NCI-H187 (cell line): ENCODE measurements at places on chromosomes 2 and 18.

- no peak for DNase-seq
Observed at GRCh38 chr2:199696048-199696447, 154.9 kb downstream of the FTCDNL1 start.

DNA sequence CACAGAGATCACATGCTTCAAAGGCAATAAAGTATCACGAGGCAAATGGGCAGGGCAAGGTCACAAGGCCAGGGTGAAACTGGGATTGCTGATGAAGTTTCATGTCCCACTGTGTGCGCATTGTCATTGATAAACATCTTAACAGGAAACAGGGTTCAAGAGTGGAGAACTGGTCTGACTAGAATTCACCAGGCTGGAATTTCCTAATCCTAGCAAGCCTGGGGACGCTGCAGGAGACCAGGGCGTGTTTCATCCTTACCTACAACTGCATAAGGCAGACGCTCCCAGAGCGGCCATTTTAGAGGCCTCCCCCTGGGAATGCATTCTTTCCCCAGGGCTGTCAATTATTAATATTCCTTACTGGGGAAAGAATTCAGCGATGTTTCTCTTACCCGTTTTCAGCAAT lies 33.2 kb downstream of the PTPN4 start:
- no peak for DNase-seq

GRCh38 chr2:143629340-143629739 lies 500.1 kb downstream of the ARHGAP15 start:
- no peak for DNase-seq

DNA sequence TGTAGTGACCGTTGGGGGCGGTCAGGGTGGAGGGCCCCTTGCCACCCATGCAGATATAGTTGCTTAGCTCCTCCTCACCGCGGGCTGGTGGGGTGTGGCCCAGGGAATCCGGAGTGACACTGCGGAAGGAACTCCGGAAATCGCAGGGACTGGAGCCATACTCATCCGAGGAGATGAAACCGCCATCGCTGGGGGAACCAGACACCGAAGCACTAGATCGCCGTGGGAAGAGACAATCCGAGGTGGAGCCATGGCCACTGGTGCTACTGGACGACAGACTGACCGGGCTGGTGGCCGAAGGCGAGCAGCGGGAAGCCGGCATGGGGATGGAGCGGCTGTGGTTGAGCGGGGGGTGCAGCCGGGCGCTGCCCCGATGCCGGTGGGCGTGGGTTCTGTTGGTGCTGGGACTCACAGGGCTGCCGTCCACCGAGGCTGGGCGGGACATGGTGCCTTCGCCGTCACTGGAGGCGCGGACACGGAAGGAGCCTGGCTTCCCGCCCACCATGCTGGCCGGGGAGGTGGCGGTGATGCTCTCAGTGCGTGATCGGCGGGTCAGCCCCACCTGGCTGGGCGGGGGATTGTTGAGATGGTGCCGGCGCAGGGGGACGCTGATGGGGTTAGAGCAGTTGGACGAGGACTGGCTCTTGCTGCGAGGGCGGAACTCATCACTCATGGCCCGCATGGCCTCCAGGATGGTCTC lies 2.2 kb downstream of the IRS1 start:
- DNase-seq: no peak

- no peak for DNase-seq
Observed at GRCh38 chr18:46273861-46274260, 169.7 kb downstream of the HAUS1 start.

DNA sequence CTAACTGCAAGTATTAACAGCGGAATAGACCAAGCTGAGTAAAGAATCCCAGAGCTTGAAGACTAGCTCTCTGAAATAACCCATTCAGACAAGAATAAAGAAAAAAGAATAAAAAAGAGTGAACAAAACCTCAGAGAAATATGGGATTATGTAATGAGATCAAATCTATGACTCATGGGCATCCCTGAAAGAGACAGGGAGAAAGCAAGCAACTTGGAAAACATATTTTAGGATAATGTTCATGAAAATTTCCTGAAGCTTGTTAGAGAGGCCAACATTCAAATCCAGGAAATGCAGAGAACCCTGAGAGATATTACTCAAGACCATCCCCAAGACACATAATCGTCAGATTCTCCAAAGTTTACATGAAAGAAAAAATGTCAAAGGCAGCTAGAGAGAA lies 17.3 kb downstream of the PFN4 start:
- DNase-seq: no peak

GRCh38 chr2:63544017-63544627 lies 44.2 kb downstream of the WDPCP start:
- DNase-seq: no peak

- no peak for DNase-seq
Observed at GRCh38 chr2:15142069-15142689, 419.0 kb downstream of the NBAS start.

DNA sequence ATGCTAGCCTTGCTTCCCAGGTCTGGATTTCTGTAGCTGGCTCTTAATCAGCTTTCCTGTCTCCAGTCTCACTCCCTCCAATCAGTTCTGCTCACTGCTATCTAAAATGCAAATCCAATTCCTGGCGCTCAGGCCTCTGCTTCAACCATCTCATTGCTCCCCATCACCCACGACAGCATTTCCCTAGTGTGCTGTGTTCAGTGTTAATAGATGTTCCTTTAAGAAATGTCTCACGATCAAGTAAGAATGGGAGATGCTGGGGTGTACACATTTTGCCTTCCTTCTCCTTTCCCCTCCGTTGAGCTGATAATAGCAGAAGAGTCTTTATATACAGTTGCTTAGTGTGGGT lies 1.6 kb upstream of the PUM2 start:
- no peak for DNase-seq

DNA sequence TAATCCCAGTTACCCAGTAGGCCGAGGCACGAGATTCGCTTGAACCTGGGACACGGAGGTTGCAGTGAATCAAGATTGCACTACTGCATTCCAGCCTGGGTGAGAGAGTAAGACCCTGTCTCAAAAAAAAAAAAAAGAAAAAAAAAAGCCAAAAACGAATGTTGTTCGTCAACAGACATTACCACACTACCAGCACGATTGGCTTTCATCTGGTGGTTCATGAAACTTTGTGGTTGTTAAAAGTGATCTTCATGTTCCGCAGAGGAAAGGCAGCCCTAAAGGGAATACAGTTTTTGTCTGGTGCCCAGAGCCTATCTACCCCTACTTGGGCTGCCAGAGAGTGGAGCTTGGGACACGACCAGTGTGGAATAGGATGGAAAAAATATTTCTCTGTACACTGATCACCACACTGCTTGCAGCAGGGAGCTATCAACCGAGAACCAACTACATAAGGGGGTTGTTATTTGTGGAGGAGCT lies 13.6 kb upstream of the CXCR4 start:
- DNase-seq: no peak

GRCh38 chr2:20617892-20618467 lies 32.9 kb downstream of the HS1BP3 start:
- DNase-seq: no peak

- DNase-seq: peak; percentile 50
Observed at GRCh38 chr2:130807659-130808385, 28.9 kb upstream of the ARHGEF4 start.

GRCh38 chr2:79235135-79235534 lies 75.6 kb upstream of the REG3A start:
- no peak for DNase-seq

DNA sequence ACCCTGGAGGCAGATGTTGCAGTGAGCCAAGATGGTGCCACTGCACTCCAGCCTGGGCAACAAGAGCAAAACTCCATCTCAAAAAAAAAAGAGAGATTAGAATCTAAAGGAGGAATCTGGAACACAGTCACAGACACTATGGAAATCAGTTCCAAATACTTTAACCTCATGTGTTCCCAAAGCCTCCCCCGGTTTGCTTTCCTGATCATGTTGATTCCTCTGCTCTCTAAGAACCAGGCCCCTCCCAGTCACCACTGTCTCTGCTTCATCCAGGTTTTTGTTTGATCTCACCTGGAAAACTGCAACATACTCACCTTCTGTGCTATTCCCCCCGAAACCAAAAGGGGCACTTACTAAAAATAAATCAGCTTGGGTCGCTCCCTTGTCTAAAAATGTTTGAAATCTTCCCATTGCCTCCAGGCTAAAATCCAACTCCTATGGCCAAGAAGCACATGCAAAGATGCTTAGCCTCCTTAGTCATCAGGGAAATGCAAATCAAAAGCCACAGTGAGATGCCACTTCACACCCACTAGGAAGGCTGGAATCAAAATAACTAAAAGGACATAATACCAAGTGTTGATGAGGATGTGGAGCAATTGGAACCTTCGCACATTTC lies 6.2 kb upstream of the NEU2 start:
- no peak for DNase-seq

DNA sequence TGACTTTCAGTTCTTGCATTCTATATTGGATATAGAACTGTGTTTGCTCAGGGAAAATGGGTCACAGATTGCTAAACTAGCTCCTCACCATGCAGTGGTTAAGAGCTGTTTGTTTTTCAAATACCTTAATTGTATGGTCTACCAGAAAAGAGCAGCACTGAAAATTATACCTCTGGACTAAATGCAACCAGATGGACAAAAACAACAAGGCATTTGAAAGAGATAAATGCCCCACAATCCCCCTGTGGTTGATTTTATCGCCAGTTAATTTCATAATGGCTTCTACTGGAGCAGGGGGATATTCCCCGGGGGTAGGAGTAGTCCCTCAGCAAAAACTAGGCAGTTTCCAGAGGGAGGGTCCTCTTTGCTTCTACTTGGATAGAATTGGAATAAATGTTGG lies 267.9 kb upstream of the TNP1 start:
- no peak for DNase-seq

DNA sequence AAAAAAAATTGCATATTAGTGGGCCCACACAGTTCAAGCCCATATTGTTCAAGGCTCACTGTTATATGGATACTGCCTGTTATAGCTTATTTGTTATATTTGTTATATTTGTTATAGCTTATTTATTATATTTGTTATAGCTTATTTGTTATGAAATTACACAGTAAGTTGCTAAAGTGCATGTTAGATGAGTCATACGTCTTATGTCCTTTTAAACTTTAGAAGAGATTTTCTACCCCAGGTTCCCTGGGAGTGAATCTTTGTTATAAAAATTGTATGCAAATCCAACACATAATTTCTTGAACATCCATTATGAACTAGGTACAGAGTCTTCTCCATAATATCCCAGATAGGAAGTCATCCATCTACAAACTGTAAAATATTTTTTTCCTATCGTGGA lies 22.1 kb downstream of the HTR2B start:
- DNase-seq: no peak

- no peak for DNase-seq
Observed at GRCh38 chr2:34570266-34570872, 971.3 kb upstream of the FAM98A start.

DNA sequence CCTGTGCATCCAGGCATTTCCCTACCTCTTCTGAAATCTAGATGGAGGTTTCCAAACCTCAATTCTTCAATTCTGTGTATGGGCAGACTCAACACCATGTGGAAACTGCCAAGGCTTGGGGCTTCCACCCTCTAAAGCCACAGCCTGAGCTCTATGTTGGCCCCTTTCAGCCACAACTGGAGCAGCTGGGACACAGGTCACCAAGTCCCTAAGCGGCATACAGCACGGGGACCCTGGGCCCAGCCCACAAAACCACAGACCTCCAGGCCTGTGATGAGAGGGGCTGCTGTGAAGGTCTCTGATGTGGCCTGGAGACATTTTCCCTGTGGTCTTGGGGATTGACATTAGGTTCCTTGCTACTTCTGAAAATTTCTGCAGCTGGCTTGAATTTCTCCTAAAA lies 255.4 kb downstream of the TDRD15 start:
- no peak for DNase-seq

DNA sequence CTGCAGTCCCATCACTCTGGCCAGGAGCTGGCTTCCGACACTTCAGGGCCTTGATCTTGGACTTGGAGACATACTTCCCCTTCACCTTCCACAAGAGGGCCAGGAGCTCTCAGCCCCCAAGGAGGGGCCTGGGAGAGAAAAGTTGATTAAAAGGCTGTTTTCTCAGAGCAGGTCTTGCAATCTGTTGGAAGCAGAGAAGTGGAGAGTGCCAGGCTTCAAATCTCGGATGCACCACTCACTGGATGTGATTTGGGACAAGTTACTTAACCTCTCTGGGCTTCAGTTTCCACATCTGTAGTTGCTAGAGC lies 255.3 kb downstream of the CYP26B1 start:
- no peak for DNase-seq

GRCh38 chr2:241763551-241764274 lies 12.9 kb upstream of the GAL3ST2 start:
- DNase-seq: no peak

- DNase-seq: no peak
Observed at GRCh38 chr2:127621981-127622431, 23.9 kb upstream of the GPR17 start.

DNA sequence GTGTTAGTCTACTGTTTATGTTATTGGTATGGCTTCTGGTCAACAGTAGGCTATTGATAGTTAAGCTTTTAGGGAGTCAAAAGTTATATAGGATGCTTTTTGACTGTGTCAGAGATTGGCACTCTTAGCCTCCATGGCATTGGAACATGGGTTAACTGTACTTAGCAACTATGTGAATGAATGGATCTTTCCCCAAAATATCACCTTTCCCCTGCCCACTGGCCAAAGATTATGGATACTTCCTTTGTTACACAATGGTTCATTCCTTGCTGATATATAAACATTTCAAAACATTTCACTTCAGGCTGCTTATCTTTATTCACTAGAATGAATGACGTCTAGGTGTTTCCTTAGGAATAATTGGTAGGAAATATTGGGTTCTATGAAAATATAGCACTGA lies 62.1 kb upstream of the DOCK10 start:
- no peak for DNase-seq

- no peak for DNase-seq
Observed at GRCh38 chr2:8819948-8820347, 17.5 kb downstream of the KIDINS220 start.

- DNase-seq: peak; percentile 92
Observed at GRCh38 chr2:178306352-178307073, 112.2 kb downstream of the OSBPL6 start.

DNA sequence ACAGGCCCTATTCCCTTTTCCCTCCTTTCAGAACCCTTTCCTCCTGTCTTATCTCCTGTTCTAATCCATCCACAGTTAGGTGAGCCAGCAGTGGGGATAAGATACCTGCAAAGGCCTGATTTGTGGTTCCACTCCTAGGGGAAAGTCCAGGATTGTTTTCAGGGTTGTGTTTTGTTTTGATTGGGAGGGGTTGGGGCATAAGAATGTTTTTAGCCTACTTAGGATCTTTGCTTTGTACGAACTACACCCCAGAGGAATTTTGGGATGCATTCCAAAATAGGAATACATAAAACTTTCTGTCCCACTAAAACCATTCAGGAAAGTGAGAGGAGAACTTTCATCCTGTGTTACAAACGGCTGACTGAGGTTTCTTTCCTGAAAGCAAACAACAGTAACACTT lies 150.8 kb upstream of the PGAP1 start:
- DNase-seq: no peak

- no peak for DNase-seq
Observed at GRCh38 chr2:239955989-239956817, 68.9 kb downstream of the NDUFA10 start.

- DNase-seq: no peak
Observed at GRCh38 chr2:176280156-176280555, 10.9 kb downstream of the MTX2 start.

GRCh38 chr2:217386041-217386440 lies 526.2 kb upstream of the TNP1 start:
- DNase-seq: no peak
